ENCODE measurements at places on chromosomes 12 and 14.

GRCh38 chr12:116931665-116932064 is 20.9 kb downstream of the FBXW8 start:
- no peak for DNase-seq

GRCh38 chr14:77023001-77023996 is 5.2 kb downstream of the IRF2BPL start:
- DNase-seq, result peak; percentile 56

GRCh38 chr14:24429395-24430142 is at the start of the genes CBLN3 and KHNYN:
Gene CBLN3 (minus strand): TSS chr14:24429668. CDS start chr14:24429054, 614 bp downstream.
Gene KHNYN (plus strand): TSS chr14:24429954. CDS start chr14:24430731, 777 bp downstream.
- DNase-seq, result peak; percentile 92

GRCh38 chr12:93447555-93448290 is 6.0 kb upstream of the UBE2N start:
- DNase-seq, result no peak

DNA sequence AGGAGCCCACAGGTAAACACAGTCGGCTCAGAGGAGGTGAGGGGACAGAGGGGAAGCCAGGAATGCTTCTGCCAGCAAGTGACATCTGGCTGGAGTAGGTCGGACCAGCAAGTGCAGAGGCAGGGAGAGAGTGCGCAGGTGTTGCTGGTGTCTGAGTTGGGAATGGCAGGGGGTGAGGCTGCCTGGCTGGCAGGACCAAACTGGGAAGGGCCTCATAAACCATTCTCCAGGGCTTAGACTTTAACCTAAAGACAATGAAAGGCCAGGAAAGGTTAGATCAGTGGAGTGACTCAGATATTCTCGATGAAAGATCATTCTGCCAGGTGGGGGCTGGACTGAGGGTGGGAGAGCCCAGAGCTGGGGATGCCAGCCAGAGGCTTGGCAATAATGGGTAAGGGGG is 66.4 kb downstream of the ITPK1 start:
- no peak for DNase-seq

DNA sequence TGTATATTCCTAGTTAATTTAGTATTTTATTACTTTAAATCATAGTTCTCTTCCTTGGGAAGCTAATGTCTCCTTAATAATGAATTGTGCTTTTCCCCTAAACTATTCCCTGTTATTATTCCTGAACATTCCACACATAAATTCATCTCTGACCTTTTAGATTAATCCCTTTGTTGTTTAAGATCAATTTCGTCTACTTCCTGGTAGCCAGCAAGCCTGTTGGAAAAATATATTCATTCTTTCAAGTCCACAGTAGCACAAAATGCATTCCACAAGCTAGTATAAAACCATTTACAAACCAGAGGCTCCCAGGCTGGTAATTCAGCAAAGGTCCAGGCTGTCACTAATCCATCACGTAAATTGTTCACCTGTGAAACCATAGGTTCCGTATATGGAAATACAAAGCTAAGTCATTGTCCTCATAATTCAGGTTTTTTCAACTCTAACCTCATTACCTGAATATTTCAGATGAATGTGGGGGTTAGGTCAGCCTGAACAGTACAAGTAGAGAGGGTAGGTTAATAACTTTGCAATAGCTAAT is 232.7 kb downstream of the SEC23A start:
- no peak for DNase-seq

DNA sequence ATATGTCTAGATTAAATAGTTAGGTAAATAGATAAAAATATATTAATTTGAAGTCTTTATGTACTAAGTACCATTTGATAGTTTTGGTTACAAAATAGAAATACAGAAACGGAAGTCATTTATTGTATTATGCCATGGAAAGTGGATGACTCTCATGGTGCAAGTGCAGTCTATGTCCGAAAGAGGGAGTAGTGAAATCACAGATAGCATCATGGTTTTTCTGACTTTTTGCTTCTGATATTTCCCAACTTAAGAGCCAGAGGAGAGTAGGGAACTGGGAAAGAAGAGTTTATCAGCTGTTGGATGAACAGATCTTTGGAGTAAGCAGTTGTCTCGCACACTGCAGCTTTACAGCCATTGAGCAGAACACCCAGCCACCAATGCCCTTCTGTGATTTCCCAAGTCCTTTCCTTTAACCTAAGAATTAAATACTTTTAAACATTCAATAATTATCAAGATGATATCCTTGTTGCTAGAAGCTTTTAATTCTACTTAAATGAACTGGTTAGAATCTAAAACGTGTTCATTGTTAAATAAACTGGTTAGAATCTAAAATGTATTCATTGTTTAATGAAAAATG is 18.4 kb upstream of the SRGAP1 start:
- DNase-seq, result no peak

DNA sequence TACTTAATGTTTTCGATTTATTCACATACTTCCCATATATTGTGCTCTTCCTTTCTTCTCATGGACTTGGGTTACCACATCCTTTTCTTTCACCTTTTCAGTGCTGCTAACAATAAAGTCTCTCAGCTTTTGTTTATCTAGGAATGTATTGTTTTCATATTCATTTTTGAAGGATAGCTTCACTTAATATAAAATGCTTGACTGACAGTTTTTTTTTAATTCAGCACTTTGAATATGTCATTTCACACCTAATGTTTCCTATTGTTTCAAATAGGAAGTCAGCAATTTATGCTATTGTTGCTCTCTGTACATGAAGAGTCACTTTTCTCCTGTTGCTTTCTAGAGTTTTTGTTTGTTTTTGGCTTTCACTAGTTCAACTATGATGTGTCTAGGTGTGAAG is 738.3 kb upstream of the STXBP6 start:
- no peak for DNase-seq

GRCh38 chr12:81209012-81209411 is 131.1 kb downstream of the ACSS3 start:
- peak; percentile 12 for DNase-seq

DNA sequence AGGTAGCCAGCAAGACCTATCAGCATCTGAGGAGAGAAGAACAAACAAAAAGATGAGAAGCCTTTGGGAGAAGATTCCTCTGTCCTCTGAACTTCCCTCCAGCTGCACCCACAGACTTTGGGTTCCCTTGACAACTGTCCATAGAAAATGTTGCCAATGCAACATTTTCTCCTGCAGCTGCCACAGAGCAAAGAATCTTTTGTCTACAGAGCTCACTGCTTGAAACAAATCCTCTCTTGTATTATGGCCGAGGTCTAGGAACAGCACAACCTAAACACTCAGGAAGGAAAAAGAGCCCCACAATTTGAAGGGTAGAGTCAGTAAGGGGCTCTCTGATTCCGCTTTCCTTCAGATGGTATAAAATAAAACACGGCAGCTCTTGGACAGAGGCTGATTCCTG is 14.3 kb downstream of the POMT2 start:
- no peak for DNase-seq

DNA sequence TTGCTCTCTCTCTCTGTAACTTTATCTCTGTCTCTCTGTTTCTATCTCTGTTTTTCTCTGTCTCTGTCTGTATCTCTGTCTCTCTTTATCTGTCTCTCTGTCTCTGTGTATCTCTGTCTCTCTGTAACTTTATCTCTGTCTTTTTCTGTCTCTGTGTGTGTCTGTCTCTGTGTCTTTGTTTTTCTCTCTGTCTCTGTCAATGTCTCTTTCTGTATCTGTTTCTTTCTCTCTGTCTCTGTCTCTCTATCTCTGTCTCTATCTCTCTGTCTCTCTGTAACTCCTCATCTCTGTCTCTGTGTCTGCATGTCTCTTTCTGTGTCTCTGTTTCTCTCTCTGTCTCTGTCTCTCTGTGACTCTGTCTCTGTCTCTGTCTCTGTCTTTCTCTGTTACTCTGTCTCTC is 51.7 kb downstream of the TMEM121 start:
- DNase-seq, result no peak

GRCh38 chr14:79652513-79653307 is 558.6 kb downstream of the DIO2 start:
- no peak for DNase-seq

DNA sequence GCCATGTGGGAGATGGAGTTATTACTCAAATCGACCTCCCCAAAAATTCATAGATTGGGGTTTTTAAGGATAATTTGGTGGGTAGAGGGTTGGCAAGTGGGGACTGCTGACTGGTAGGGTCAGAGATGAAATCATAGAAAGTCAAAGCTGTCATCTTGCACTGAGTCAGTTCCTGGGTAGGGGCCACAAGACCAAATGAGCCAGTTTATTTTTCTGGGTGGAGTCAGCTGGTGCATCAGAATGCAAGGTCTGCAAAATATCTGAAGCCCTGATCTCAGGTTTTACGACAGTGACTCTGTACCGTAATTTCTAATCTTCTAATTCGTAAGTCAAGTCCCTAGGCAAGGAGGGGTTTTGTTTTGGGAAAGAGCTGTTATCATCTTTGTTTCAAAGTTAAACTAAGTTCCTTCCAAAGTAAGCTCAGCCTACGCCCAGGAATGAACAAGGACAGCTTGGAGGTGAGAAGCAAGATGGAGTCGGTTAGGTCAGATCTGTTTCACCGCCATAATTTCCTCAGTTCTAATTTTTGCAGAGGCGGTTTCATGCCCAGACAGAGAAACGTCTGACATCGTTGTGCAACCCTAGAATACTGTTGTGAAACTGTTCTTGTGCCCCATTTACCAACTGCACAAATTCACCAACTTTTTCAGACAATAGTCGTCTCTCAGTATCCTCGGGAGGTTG is 104.5 kb upstream of the SFSWAP start:
- no peak for DNase-seq

GRCh38 chr12:45969084-45969483 is 21.3 kb downstream of the SCAF11 start:
- DNase-seq, result no peak

- DNase-seq, result peak; percentile 14
These were observed 58.8 kb downstream of the PIK3C2G start for GRCh38 chr12:18320036-18320617.

- DNase-seq, result no peak
These were observed 595 bp upstream of the KRT85 start for GRCh38 chr12:52367876-52368275.

DNA sequence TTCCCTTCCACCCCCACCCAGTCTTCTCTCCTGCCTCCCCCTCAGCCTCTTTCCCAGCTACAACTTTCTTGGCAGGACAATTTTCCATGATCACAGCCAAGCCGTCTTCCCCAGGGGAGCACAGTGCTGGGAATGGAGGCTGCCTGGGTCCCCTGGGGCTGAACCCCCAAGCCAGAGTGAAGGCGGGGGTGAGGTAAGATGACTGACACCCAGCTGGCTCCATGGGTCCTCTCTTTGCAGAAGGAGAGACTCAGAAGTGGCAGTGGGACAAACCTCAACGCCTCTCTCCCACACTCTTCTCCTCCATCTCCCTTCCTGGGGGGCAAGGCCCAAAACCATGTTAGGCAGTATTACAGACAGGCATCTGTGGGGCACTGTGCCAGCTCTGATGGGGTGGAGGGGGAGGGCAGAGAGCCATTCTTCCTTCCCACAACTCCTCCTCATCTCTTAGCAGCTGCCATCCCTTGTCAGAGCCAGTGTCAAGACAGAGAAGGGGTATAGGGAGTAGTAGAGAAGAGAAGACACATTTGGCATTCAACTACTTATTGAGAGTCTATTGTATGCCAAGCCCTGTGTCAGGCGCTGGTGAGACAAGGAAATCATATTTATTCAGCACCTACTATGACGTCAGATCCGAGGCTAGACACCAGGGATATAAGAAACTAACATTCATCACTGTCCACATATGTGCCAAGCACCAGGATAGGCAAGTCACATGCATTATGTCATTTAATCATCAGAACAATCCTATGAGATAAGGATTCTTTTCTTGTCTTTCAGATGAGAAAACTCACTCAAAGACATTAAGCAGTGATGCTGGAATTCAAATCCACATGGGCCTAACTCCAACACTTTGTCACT is 3.6 kb downstream of the ITGA7 start:
- no peak for DNase-seq

GRCh38 chr12:24905431-24905830 is 43.5 kb downstream of the BCAT1 start:
- no peak for DNase-seq

GRCh38 chr12:100473716-100474150 is at the start of gene NR1H4:
Gene NR1H4 (plus strand): TSS chr12:100473866. CDS start chr12:100493324, 19,458 bp downstream.
- DNase-seq, result peak; percentile 19

DNA sequence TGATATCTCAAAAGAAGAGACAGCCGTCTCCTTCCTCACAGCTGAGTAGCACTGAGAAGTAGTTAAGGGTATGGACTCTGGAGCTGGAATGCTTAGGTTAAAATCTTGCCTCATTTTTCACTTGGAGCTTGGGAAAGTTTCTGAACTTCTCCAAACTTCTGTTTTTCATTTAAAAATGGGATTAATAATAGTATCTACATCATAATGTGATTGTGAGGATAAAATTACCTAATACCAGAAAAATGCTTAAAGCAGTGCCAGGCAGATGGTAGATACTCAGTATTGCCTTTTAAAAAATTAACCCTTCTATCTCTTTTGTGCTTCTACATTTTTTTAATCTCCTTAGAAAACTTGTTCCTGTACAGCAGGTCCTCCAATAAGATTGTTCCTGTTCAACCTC is 63.1 kb downstream of the A2M start:
- no peak for DNase-seq

DNA sequence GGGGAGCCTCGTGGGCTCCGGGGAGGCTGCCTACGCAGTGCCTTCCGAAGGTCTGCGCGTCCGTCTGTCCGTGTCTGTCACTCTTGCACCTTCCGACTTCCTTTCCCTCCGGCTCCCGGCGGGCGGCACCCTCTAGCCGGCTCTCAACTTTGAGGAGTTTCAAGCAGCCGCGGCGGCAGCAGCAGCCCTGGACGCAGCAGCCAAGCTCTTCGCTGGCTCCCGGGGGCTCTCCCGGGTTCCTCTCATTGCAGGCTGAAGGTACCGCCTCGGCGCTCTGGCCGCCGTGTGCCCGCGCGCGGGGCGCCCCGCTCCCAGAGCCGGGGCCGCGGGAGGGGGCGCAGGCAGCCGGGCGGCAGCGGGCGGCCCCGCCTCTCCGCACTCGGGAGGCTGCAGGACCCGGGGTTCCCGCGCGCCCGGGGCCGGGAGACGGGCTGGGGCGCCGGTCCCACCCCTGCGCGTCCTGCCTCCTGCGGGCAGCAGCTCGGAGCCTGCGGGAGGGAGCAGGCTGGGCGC is at the start of the genes AMIGO2 and PCED1B:
Gene AMIGO2, minus strand, starts transcription at position 492 of the 513 bp plus-strand sequence. CDS start 957 bp downstream, outside the sequence.
Gene PCED1B, plus strand, starts transcription at position 154 of the 513 bp plus-strand sequence. CDS start 155,443 bp downstream, outside the sequence.
- DNase-seq, result peak; percentile 77

DNA sequence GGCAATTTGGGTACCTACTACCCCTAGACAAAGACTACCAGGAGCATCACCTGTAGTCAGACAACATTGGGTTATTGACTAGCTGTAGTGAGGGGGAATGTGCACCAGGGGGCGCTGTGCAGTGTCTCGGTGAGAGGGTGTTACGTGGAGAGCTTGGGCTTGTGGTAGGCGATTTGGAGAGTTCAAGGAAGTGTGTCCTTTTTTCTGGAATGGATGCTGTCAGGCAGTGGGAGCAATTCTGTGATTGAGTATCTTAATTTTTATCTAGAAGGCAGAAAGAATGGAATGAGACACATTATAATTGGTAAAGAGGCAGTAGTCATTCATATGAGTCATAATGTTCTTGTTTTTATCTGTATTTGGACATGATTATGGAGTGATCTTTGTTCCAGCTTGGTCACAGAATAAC is 187.7 kb downstream of the GALC start:
- DNase-seq, result no peak

GRCh38 chr14:71441126-71441525 is 491.1 kb upstream of the RGS6 start:
- DNase-seq, result no peak

- no peak for DNase-seq
These were observed 55.9 kb upstream of the SEL1L start for GRCh38 chr14:81589381-81590065.

All from right kidney (tissue), 9 donors.